ENCODE measurements at places on chromosomes 1 and 21.

DNA sequence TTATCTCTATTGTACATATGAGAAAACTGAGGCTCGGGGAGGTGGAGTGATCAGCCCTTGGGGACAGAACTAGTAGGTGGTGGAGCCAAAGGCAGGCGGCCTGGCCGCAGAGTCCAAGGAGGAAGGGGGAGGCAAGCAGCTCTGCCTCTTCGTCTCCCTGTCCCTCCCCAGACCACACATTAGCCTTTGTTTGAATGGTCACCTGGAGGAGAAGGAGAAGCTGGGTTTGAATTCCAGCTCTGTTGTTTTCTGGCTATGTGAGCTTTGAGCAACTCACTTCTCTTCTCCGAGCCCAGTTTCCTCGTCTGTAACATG is 21.4 kb upstream of the LAPTM5 start:
- no peak for DNase-seq

GRCh38 chr1:200535605-200536004 is 84.9 kb downstream of the KIF14 start:
- DNase-seq: peak; percentile 26

DNA sequence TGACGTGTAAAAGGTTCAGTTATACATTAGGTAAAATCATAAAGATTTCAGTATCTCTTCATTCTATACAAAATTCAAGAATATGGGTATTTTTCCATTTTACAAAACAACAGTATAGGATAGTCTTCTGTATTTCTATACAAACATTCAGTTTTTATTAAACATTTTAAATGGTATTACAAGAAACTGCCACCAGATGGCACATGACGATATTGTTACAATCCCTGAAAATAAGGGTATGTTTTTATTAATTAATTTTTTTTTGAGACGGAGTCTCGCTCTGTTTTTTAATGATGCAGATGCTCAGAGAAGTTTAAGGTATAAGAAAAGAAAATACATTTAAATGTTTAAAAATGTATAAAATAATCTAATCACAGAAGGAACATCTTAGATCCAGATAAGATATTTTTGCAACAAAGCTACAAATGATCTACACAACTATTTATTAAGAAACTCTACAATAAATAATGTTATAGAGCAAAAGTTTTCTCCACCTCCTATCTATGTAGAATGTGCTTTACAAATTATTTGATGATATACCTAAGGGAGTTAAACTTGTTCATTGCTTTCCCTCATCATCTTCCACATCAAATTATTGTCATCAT is 23.5 kb upstream of the RSBN1 start:
- peak; percentile 21 for DNase-seq

DNA sequence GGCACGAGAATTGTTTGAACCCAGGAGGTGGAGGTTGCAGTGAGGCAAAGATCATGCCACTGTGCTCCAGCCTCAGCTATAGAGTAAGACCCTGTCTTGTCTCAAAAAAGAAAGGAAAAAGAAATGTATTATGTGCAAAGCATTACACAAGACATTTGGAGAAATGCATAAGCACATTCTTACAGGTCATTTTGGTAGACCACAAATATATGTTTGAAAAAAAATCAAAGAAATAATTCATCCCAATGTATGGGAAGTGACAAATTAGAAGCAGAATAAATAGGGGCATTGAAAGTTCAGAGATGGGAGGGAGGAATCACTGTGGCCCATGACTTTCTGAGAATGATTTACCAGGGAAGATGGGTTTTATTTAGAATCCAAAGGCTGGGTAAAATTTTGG is 283.5 kb upstream of the ADAMTS5 start:
- no peak for DNase-seq

GRCh38 chr1:38064197-38064903 is 17.8 kb upstream of the POU3F1 start:
- DNase-seq: peak; percentile 29

DNA sequence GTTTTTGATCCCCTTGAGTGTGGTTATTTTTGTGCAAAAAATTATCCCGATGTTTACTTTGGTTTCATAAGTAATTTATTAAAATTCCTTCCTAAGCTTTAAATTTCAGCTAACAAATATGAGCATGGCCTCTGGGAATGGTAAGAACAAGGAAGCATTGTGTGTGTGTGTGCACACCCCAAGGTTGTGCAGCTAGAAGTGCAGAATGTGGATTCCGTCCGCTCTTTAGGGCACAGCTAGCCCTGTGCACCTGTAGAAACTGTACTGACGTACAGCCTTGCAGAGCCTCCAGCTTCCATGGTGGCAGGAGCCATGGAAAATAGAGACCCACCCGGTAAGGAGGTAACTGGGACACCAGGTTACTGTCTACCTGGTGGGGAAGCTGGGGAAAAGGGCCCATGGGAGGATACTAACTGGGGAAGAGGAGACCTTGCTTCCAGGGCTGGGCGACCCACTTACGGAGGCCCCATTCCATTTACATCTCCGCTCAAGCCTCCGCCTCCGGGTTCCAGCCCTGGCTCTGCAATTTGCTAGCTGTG is 54.7 kb downstream of the B3GALT5 start:
- DNase-seq: no peak

GRCh38 chr1:53503433-53504217 is 44.4 kb downstream of the DMRTB1 start:
- DNase-seq: no peak

- DNase-seq: no peak
Measured at GRCh38 chr1:64748222-64748621, 3.3 kb downstream of the RAVER2 start.

All from AG08396 (cell line).